ENCODE measurements at places on chromosomes 5 and 9.
A peak's percentile ranks its signal among the peaks of the same experiment; 100 is the strongest.

- DNase-seq = no peak
These were observed 45.9 kb downstream of the AMBP start for GRCh38 chr9:114031948-114032840.

- DNase-seq = no peak
These were observed 4.9 kb downstream of the IL6ST start for GRCh38 chr5:55989860-55990259.

- DNase-seq = no peak
These were observed 343 bp downstream of the LMX1B start for GRCh38 chr9:126614088-126614454.

DNA sequence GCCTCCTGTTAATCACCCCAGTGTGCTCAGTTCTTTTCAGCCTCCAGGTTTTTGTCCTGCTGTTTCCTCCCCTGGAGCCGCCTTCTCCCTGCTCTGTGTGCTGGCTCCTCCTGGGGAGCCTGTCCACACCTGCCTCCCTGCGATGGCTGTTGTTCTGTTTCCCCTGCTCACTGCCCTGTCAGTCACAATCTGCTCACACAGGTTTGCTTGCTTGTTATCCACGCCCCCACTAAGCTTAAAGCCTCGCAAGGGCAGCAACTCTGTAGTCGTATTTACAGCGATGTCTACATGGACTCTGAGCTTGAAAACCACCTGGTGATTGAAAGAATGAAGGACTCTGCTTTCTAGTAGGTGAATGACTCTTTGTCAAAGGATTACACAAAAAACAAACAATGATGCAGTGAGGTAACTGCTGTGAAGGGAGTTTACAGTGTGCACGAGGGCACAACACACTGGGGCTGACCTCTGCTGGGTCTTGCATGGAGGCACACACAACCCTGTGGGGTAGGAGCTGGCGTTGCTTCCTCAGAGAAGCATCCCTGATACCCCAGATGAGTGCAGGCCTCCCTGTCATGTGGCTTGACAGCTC lies 39.6 kb upstream of the TEX48 start:
- peak; percentile 70 for DNase-seq

DNA sequence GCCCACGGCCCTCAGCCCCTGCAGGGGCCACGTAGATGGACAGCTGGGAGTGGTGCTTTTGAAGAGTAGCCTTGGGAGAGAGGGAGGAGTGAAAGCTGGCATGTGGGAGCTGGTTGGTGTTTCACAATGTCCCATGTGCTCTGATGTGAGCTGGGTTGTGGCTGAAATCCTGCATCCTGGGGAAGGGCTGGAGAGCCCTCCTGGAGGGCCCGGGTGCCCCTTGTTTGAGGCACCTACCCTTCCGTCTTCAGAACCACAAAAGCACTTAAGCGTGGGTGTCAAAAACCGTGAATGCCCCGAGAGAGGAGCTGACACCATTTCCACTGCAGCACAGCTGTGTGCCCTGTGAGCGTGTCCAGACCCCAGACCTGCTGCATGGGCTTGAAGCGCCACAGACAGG lies 199.1 kb upstream of the ZNF618 start:
- DNase-seq = no peak

GRCh38 chr5:52150501-52150900 lies 637.2 kb upstream of the ITGA1 start:
- no peak for DNase-seq

- peak; percentile 61 for DNase-seq
These were observed 118.8 kb downstream of the CDC42SE2 start for GRCh38 chr5:131382407-131383395.

DNA sequence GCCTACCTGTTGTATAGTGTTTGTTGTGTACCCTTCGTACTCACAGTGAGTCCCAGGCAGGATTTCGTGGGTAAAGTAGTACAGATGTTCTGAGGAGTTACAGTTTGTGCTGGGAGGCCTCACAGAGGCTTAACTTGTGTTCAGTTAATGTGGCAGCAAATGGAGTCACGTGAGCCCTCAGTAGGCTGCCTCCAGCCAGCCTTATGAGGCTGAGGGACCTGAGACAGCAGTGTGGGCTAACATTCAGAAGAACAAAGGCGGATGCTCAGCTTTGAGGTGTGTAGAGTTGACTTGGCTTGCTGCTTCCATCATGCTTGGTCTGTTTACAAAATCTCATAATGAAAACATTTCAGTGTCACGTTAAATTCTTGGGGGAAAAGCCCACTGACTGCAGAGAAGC lies 118.1 kb downstream of the TRIO start:
- DNase-seq = no peak

DNA sequence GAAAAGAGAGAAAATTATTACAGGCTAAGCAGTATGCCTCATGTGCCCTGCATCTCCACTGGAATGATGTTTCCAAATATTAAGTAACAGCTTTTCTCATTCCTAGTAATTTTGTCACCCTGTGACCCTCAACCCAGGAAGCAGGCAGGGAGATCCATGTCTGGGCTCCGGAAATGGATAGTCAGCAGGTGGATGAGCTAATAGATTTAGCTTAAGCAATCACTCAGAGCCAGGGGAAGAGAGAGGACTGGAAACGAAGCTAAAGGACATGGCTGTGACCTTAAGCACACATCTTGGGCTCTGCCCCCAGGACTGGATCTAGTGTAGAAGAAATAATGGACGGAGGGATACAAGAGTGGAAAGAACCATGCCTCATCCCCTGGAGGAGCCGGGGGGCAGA lies 89.5 kb downstream of the ARSB start:
- DNase-seq = no peak

DNA sequence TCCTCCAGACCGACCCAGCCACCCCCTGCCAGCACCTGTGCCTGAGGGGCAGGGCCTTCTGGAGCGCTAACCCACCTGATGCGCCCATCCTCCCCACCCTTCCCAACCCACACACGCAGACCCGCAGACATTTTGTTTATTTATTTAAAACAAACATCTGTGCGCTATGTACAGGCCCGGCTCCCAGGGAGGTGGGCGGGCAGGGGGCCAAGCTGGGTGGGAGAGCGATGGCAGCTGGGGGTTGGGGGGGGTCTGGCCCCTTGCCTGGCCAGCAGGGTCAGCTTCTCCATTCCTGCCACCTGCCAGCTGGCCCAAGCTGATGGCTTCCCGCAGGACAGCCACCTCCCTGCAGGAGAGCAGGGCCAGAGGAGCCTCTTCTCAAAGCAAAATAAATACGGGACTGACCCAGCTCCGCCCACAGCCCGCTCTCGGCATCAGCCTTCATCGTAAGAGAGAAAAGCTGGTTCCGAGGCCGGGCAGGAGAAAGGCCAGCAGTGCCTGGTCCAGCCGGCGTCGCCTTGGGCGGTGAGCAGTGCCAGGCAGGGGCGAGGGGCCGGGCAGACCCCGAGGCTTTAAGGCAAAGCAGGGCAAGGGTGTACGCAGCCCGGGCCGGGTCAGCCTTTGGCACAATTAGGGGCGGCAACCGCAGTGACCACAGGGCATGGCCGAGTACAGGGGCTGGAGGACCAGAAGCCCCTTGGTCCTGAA lies 10.9 kb upstream of the CLIC3 start:
- DNase-seq = no peak

DNA sequence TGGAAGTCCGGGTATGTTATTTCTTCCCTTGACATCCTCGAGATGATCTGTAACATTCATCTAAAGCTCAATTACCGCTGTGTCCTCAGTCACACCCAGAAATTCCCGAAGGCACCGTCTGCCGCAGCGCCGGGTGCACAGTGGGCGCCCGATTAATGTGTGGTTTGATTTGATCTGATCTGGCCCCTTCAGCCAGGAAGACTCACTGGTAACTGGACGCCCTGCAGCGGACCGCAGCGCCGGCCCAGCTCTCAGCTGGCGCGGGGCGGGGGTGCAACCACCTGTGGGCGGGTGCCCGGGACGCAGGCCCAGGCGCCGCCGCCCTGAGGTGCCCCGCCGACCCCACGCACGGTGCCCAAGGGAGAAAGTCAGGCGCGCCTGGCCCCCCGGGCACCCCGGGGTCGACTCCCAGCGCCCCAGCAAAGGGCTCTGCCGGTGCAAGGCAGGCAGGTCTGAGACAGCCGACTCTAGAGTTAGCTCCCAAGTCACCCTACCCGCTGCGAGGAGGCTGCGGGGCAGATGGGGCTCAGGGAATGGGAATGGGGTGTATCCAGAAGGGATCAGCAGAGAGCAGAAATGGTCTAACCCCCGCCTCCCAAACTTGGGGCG lies 1.7 kb downstream of the EPB41L4B start:
- peak; percentile 49 for DNase-seq

DNA sequence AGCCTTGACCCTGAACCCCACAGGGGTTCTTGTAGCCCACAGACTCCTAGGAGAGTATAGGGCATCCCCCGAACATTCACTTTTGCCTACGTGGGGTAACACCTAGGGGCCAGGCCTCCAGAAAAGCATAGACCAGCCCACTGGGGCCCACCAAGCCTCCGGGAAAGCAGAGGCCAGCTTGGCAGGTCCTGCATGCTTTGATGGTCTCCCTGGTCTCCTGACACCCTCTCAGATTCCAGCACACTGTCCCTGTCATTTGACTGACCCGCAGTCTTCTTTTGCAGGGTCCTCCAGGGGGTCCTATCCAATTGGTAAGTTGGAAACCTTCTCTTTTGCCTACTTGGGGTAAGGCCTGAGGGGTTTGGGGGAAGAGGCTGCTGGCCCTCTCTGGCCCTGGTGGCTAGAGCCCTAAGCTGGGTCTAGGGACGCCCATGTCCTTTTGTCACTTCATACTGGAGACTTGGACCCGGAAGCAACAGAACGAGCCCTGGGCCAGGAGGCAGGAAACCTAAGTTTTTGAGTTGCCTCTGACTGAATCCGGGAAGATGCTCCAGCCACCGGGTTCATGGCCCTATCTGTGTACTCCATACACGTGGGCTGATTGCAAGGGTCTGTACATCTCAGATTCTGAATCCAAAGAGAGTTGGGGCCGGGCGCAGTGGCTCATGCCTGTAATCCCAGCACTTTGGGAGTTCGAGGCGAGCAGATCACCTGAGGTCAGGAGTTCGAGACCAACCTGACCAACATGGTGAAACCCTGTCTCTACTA lies 20.9 kb upstream of the ORM1 start:
- no peak for DNase-seq

DNA sequence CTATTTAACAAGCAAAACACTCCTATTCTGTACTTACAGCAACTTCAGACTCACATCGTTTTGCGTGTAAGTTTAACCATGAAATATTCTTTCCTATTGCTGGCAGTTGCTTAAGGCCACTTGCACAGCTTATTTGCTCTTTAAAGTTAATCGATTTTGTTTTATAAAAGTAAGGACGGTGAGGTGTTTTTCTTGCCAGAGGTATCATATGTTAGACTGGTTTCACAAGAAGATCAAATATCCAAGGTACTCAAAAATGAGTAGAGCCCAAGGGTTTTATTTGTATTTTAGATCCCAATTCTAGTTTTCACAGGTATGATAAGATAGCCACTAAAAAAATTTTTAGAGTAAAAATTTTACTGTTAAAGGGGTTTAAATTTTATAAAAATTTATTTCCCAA lies 16.2 kb downstream of the CLINT1 start:
- peak; percentile 59 for DNase-seq

DNA sequence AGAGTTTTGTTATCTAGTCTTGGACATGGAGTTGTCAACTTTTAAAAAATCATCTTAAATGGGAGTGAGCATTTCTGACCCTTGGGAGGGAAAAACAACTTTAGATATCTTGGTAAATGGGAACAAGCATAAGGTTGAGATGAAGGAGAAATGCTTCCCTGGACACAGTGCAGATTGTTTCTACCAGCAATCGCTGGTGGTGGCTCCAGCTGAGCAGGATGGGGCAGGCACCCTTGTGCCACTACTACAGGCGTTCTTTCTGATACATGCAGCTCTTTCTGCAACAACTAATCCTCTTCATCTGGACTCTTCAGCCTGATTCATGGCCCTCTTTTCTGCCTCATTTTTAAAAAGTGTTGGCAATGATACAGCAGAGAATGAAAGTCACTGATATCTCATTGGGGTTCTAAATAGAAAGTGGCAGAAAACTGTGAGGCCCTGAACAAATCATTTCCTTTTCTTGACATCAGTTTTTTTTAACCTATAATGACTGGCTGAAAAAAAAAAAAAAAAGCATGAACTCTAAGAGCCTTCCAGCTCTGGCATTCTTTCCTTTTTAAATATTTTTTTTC lies 409.4 kb upstream of the PTGER4 start:
- no peak for DNase-seq

DNA sequence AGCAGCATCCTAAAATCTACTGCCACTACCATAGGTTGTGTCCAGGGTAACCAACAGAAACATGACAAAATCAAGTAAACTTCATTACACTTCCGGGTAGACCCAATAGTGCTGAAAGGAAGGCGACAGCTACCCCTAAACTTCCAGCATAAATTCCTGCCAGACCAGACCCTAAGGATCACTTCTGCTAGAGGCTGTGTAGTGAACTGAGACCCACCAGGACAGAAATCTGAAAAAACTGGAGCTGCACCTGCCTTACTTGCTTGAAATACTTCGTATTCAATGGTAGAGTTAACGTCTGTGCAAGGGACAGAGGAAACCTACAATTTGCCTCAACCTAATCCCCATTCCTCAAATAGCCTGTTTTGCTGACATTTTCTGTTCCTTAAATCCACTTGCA lies 1.0 kb upstream of the SECISBP2 start:
- DNase-seq = no peak

GRCh38 chr5:160702934-160703333 lies 149.1 kb downstream of the ATP10B start:
- no peak for DNase-seq

- no peak for DNase-seq
These were observed 159.8 kb downstream of the TMC1 start for GRCh38 chr9:72681283-72681630.

- no peak for DNase-seq
These were observed 50.7 kb upstream of the UBAC1 start for GRCh38 chr9:136011703-136012496.

GRCh38 chr5:76717222-76718083 lies 1.5 kb downstream of the F2R start:
- DNase-seq = no peak

GRCh38 chr9:130237763-130238524 lies 27.6 kb upstream of the HMCN2 start:
- no peak for DNase-seq

GRCh38 chr5:174305241-174305681 lies 259.8 kb downstream of the NSG2 start:
- DNase-seq = no peak

DNA sequence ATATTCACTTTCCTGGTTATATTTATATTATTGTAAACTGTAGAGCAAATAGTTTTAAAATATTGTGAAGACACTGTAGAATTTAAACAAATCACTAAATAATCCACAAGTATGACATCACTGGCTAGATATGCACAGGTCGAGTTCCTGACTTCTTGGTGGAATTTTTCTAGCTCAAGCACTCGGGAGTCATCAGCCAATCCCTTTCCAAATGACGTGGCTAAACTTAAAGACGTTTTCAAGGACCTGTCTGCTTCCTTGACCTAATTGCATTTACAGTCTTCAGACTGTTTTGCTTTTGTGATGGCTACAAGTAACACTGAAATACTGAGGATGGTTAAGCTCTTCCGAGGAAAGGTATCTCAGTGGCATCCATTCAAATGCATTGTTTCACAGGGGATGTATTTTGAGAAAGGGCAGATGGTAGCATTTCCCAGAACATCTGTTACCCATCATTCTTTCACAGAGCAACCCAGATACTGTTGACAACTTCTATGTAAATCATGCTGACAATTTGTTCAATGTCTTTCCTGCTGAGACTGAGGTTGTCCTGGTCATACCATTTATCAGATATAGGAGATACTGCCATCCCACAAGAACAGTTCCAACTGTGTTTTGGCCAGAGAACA lies 262.8 kb downstream of the CDH10 start:
- DNase-seq = no peak

GRCh38 chr9:118269623-118270022 lies 565.4 kb downstream of the TLR4 start:
- no peak for DNase-seq

Measured in PC-3 (cell line).